Immature natural killer cell (primary cell): ENCODE measurements at places on chromosomes 2 and 18. TPM values are rescaled to one million over a fixed set of nuclear protein-coding genes. Genes with fewer than 3 reads are reported as not detected.

- no peak for DNase-seq
Measured at GRCh38 chr2:138534791-138535190, 33.2 kb downstream of the SPOPL start.

DNA sequence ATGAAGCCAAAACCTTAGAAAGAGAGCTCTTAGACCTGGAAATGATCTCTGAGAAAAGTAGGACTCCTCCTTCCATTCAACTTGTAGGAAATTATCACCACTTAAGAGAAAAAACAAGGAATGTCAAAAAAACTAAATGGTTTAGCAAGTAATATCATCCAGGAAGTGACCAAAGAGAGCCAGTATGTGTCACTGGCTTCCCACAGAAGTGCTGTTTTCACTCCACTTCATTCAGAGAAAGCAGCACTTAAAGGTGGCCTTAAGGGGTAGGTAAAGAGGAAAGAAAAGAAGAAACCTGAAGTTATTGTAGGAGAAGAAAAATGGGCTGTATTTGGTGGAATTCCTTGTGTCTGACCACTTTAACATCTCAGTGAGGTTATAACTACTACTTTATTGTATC lies 414.4 kb upstream of the ETAA1 start:
- DNase-seq: no peak

Gene RTKN
- 8.4 TPM for polyA plus RNA-seq

Gene PMAIP1
- 77.8 TPM for polyA plus RNA-seq

Gene PTH2R
- polyA plus RNA-seq: not detected

- DNase-seq: no peak
Measured at GRCh38 chr2:201972621-201973255, 60.9 kb upstream of the FZD7 start.

DNA sequence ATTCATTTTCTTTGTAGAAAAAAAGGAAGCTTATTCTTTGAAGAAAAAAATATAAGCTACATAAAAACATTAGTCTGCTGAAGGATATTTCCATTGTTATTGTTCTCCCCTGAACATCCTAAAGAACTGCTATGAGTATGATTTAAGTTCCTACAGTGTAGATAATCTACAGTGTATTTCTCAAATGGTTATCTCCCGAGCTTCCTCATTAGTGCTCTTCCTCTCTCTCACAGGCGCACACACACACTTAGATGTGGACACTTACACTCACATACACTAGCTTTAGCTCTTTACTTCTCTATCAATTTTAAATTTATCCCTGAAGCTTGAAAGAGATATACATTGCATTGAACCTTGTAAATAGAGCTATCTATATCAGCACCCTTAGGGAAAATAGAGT lies 681.0 kb downstream of the KCNJ3 start:
- DNase-seq: no peak

GRCh38 chr2:240689975-240690374 lies 1.7 kb upstream of the AQP12A start:
- no peak for DNase-seq

Gene SNORC
- not detected for polyA plus RNA-seq

GRCh38 chr2:32456808-32457207 lies 100.0 kb downstream of the BIRC6 start:
- no peak for DNase-seq

- DNase-seq: no peak
Measured at GRCh38 chr2:179024445-179024844, 25.5 kb downstream of the CCDC141 start.

Gene TMEM178A
- not detected for polyA plus RNA-seq
